ENCODE measurements at places on chromosomes 6 and 20.

DNA sequence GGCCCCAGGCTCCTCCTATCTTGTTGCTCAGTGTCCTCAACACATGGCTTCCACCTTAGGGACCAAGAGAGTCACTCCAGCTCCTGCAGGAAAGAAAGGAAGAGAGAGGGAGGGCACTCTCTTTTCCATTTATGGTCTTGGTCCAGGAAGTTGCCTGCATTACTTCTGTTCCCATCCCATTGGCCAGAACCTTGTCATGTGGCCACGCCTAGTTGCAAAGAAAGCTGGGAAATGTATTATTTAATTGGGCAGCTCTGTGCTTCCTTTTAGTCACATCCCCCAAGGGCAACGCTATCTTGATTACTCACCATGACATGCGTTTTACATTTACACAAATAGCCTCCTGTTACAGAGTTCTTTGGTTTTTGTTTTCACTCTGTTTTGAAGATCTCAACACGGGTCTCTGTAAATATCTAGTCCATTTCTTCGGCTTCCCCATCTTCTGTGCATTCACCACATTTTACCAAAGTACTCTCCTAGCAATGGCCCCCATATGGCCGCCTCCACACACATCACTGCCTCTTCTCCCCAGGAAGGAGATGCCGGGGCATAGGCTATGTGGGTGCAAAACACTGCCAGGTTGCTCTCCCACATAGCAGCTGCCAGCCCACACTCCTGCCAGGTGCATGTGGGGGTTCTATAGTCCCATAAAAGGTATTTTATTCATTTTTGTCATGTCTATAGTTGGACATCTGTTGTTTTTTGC is 35.7 kb upstream of the ZMYND8 start:
- DNase-seq, result peak; percentile 89

DNA sequence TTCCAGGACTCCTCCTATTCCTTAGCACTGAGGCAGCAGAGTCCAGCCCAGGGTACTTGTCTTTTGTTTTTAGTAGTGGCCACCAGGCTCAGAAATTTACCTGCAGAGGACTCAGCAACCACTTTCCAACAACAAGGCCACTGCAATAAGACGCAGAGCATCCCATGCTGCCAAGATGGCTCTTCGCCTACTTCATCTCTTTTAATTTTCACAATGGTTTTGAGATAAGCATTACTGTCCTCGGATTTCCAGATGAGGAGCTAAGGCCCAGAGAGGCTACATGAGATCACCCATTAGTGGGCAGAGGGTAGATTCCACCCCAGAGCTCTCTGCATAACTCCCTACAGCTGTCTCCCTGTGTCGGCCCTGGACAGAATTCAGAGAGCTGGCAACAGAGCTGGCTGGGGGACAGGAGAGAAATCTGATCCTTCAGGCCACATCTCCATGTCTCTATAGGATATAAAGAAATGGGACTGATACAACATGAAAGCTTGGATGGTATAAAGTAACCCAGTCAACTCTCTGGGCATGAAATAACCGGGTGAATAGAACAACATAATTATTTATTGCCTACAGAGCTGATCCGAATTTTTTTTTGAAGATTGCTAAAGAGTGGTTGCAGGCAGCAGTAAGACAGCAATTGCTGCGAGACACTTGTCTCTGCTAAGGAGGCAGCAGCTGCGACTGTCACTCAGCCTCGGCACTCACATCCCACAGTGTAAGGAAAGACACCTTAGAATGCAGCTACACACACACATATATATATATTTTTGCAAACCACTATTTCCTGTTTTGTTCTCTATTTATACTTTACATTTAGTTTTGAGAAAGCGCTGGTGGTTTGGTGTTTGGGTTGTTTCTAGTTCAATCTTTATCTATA is 37.2 kb downstream of the SCML4 start:
- no peak for DNase-seq

DNA sequence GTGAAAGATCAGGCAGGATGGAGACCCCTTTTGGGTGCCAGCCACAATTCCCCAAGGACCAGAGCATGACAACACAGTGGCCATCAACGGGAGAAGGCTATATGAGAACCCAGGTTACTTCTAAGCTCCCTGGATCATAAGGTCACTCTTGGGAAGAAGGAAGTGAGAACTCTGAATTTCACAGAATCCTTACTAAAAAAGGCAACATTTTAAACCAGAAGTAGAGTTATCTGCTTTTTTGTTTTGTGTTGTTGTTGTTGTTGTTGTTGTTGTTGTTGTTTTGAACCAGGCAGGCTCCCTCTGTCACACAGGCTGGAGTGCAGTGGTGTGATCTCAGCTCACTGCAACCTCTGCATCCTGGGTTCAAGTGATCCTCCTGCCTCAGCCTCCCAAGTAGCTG is 107.4 kb upstream of the TNFAIP3 start:
- no peak for DNase-seq

- DNase-seq, result no peak
These were observed 519.4 kb upstream of the ZNF337 start for GRCh38 chr20:26216025-26216424.

- no peak for DNase-seq
These were observed 97.9 kb downstream of the BMP5 start for GRCh38 chr6:55777469-55777868.
